Kidney (tissue), 22 donors: ENCODE measurements at places on chromosomes 3 and 15. TPM values are rescaled to one million over a fixed set of nuclear protein-coding genes. Genes with fewer than 3 reads are reported as not detected.
A peak's percentile ranks its signal among the peaks of the same experiment; 100 is the strongest.

GRCh38 chr15:39285663-39286062 is 295.2 kb upstream of the THBS1 start:
- DNase-seq, result no peak

GRCh38 chr3:179265875-179266274 is 15.0 kb upstream of the KCNMB3 start:
- no peak for DNase-seq

The CNTN3 gene
- 3.8 TPM for total RNA-seq

GRCh38 chr3:22922317-22922716 is 280.8 kb upstream of the UBE2E2 start:
- peak; percentile 12 for DNase-seq

- no peak for DNase-seq
Measured at GRCh38 chr3:39962581-39962980, 153.2 kb downstream of the MYRIP start.

The GREM1 gene
- total RNA-seq, result 4.8 TPM
